ENCODE measurements at places on chromosomes 11 and 22. TPM values are rescaled to one million over a fixed set of nuclear protein-coding genes. Genes with fewer than 3 reads are reported as not detected.

- DNase-seq, result no peak
These were observed 72.0 kb downstream of the ARHGAP42 start for GRCh38 chr11:100759106-100759505.

- no peak for DNase-seq
These were observed 21.8 kb upstream of the OR8G1 start for GRCh38 chr11:124219126-124219525.

DNA sequence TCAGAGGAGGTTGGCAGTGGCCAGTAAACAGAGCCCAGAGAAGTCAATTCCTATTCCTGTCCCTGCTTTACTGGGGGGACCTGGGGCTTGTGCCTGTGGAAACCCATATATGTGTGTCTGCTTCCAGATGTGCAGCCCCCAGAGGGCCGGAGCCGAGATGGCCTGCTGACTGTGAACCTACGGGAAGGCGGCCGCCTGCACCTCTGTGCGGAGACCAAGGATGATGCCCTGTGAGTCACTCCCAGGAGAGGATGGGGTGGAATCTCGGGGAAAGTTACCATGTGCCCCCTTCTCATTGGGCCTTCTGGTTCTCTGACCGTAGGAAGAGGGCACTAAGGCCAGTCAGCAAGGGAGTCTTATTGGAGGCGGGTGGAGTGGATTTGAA, 5.3 kb downstream of the PLEKHB1 start:
- DNase-seq, result no peak

DNA sequence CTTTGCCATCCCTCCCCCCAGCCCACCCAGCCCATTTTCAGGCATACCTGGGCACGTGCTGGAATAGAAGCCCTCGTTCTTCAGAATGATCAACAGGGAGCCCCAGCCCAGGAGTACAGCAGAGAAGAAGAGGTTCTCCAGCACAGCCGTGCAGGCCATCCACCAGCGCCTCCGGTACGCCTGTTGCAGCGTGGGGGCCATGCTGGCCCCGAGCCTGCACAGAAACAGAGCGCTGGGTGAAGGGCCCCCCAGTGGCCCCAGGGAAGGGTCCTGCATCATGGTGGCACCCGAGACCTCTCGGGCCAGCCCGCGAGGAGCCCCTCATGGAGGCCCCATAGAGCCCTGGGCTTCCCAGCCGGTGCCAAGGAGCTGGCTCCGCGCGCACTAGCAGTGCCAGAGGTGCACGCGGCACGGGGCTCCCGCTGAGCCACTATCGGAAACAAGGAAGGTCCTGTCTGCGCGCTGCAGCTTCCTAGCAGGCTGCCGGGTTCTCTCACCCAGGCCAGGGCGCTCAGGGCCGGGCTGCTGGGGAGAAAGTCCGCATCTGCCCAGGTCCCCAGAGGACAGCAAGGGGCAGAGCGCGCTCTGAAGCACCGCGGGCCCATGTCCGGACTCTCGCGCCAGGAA, 1.5 kb downstream of the SLC43A1 start:
- peak; percentile 27 for DNase-seq

MMP8 gene
- total RNA-seq, result not detected

All from fibroblast of the aortic adventitia (primary cell).